ENCODE measurements at places on chromosomes 7 and 10.

- no peak for DNase-seq
Observed at GRCh38 chr7:78055001-78055573, 256.5 kb downstream of the PHTF2 start.

GRCh38 chr7:106057962-106058927, 53.9 kb downstream of the SYPL1 start:
- DNase-seq: no peak

DNA sequence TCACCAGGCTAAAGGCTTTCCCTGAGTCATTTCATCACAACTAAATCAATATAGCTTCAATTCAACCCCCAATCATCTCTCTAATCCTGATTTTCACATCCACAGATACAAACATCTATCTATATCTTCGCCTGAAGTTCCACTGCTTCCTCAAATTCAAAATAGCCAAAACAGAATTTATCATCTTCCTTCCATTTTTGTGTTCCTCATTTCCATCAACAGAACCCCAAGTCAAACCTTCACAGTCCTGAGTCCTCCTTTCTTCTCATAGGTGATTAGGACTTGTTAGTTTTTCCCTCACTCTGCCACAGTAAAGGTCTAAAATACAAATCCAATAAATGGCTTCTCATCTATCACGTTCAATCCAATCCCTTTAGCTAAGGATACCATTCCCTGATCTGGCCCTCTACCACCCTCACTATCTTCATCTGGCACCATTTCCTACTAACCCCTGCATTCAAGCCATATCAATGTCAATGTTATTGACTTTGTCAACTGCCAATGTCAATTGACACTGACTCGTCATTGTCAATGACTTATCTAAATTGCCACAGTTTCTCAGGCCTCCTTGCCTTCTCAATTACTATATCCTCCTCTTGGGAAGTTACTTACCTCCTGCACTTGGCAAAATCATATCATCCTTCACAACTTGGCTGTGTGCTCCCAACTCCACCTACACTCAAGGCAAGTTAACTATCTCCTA, 2.6 kb downstream of the HYCC1 start:
- DNase-seq: no peak

DNA sequence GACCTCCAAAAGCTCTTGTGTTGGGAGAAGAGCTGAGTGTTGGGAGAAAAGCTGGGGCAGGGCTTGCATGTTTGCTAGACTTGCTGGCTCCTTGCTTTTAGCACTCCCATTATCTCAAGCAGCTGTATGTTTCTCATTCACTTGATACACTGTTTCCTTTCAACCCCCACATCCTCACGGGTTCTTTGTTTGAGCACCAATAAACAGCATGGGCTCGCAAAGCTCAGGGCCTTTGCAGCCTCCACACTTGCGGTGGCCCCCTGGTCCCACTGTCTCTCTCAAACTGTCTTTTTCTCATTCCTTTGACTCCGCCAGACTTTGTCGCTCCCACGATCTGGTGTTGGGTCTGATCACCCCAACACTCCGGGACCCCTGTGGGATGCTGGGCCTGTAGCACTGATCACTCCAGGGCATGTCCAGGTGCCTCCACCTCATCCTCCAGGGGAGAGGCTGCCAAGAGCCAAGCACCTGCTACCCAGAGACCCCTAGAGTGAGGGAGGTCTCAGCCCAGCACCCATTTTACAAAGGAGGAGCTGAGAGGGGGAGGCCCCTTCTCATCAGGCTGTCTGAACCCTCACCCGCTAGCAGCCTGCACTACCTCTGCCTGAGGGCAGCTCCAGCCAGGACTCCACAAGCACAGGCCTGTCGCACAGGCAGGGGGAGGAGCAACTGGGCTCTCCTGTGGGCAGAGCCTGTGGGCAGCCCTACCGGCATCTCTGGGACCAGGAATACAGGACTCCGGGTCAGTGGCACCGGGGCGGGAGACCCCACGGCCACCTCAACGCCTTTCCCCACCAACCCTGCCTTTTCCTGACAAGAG, 49.1 kb upstream of the MSMB start:
- no peak for DNase-seq

DNA sequence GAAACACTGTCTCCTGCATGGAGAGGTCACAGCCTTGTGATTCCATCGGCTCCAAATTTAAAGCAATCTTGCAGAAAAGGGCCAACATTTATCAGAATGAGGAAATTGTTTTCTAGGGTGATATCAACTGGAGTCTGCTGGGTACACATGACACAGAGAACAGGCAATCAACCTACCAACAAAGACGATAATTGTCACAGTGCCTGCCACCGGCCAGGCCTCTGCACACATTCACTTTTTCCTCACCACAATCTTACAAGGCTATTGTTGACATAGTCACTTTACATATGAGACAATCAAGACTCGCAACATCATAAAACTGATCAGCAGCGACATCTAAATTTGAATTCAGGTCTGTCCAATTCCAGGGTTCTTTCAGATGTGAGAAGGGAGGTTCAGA, 189.4 kb downstream of the KCNMA1 start:
- DNase-seq: no peak

DNA sequence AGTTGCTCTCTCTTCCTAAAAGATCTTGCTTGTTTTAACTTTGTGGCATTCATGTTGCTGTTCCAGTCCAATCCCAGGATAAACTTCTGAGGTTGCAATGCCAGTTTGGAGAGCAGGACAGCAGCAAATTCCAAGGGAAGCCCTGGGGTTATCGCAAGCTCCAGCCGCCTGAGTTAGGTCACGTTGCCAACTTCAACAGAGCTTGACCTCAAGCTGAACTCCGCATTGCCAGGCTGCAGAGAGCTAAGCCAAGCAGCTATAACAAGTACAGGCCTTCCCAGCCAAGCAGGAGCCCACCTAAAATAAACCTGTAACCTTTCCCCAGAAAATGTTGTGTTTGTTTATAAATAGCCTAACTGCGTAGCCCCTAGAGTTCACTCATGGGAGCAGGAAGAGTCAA, 138.9 kb upstream of the LYZL1 start:
- DNase-seq: no peak

Measured in inflammatory macrophage (primary cell).